ENCODE measurements at places on chromosomes 2 and 18.
A peak's percentile ranks its signal among the peaks of the same experiment; 100 is the strongest.

DNA sequence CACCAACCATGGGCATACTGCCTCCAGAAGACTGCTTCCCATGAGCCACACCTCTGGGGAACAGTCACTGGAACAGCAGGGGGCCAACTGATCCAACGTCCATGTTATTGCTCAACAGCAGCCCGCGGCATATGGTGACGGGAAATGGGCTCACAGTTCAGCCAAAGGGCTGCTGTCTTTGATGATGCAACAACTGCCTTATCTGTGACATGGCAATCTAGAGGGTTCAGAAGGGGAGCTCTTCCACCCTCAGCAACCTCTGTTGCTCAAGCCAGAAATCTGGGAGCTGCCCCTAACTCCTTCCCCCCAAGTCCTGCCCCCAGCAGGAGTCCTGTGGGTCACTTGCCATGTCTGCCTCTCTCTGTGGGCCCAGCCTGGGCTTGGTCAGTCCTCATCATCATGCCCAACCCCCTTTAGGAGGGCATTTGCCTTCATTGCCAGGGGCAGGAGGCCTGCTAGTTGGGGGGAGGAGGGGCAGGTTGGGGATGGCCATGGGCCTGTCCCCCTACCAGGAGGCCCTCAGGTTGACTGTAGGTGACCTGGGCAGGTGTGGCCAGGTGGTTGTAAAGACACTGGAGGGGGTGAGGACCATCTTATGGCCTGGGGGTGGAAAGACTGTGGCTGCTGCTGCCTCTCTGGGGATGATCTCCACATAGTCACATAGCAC lies 212.9 kb downstream of the CYP26B1 start:
- H3K27me3 ChIP-seq = no peaks in the 10 kb centered on the region
- no peaks in the 10 kb centered on the region for H3K36me3 ChIP-seq
- DNase-seq = no peak
- no peaks in the 10 kb centered on the region for H3K4me1 ChIP-seq

- H3K27ac ChIP-seq = no peak overlapping the region
- DNase-seq = peak; percentile 77
- no peaks in the 10 kb centered on the region for H3K4me1 ChIP-seq
- H3K27me3 ChIP-seq = no peaks in the 10 kb centered on the region
Measured at GRCh38 chr18:11937874-11938478, 29.9 kb upstream of the MPPE1 start.

- peaks cover 58% of the 10 kb centered on the region for H3K4me1 ChIP-seq
- H3K27ac ChIP-seq = peak overlapping the region; percentile 78
- no peaks in the 10 kb centered on the region for H3K36me3 ChIP-seq
Measured at GRCh38 chr2:207282916-207283315, 117.2 kb upstream of the KLF7 start.

- peaks cover 12% of the 10 kb centered on the region for H3K27me3 ChIP-seq
- no peak overlapping the region for H3K4me3 ChIP-seq
- DNase-seq = no peak
- no peaks in the 10 kb centered on the region for H3K36me3 ChIP-seq
- H3K4me1 ChIP-seq = no peaks in the 10 kb centered on the region
Measured at GRCh38 chr18:22839340-22839821, 93.7 kb upstream of the RBBP8 start.

DNA sequence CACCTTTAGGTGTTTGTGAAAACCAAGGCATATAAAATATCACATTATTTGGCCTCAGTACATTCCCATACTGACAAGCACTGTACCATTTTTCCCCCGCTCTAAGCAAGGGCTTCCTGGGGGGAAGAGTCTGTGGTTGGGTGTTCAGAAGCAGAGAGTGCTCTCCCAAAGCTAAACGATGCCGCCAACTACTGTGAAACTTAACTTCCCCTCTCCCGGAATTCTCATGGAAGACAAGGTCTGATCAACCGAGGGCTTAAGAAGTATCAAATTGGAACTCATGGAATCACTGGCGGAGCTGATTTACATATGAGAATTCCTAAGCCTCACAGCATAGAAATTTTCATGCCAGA lies 433 bp upstream of the MFF start:
- no peaks in the 10 kb centered on the region for H3K27me3 ChIP-seq
- H3K4me3 ChIP-seq = peak overlapping the region; percentile 92
- peaks cover 27% of the 10 kb centered on the region for H3K36me3 ChIP-seq
- peak; percentile 34 for DNase-seq

- H3K36me3 ChIP-seq = no peaks in the 10 kb centered on the region
- peaks cover 10% of the 10 kb centered on the region for H3K27me3 ChIP-seq
- no peak overlapping the region for H3K27ac ChIP-seq
- H3K4me3 ChIP-seq = no peak overlapping the region
- no peak for DNase-seq
Measured at GRCh38 chr2:26430826-26431225, 29.1 kb downstream of the DRC1 start.

- no peak for DNase-seq
- no peaks in the 10 kb centered on the region for H3K4me1 ChIP-seq
- no peak overlapping the region for H3K4me3 ChIP-seq
- H3K27ac ChIP-seq = no peak overlapping the region
Measured at GRCh38 chr2:98422449-98422848, 22.2 kb upstream of the INPP4A start.

DNA sequence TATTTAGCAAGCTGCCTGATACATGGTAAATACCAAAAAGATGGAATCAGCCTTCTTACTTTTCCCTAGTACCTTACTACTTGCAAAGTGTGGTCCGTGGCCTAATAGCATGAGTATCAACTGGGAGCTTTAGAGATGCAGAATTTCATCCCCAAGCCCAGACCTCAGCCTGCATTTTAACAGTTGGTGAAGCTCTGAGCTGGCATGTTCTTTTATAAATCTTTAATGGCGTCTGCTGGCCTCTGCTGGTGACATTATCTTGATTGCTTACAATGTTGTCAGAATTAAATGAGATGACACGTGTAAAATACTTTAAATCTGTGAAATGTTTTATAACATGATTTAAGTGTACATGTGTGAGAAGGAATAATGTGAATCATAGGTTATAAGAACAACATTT lies 115.1 kb upstream of the NOSTRIN start:
- H3K27ac ChIP-seq = no peak overlapping the region
- peaks cover 14% of the 10 kb centered on the region for H3K4me1 ChIP-seq
- peaks cover 21% of the 10 kb centered on the region for H3K36me3 ChIP-seq
- H3K27me3 ChIP-seq = no peaks in the 10 kb centered on the region
- H3K4me3 ChIP-seq = no peak overlapping the region

DNA sequence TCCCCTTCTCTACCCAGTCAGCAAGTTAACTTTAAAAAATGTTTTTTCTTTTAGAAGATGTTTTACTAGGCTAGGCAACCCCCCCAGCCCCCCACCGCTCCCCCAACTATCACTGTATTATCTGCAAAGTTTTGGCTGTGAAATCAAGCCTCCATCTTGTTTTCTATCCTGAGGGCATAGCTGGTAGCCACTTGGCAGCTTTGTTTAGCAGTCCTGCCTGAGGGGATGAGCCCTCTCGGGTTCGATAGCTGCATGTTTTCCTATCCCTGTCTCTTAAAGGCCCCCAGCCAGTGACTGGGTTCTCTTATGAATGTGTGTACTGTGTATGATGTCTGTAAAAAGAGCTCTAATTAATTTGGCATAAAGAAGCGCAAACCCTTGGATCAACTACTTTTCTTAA lies 43.4 kb downstream of the MRO start:
- H3K4me1 ChIP-seq = no peaks in the 10 kb centered on the region
- no peak overlapping the region for H3K4me3 ChIP-seq
- H3K27me3 ChIP-seq = peaks cover 23% of the 10 kb centered on the region
- H3K27ac ChIP-seq = no peak overlapping the region

- H3K4me1 ChIP-seq = peaks cover 81% of the 10 kb centered on the region
- peaks cover 43% of the 10 kb centered on the region for H3K36me3 ChIP-seq
- peak overlapping the region; percentile 92 for H3K27ac ChIP-seq
- no peak for DNase-seq
- H3K27me3 ChIP-seq = no peaks in the 10 kb centered on the region
Measured at GRCh38 chr18:77056344-77057005, 76.1 kb downstream of the MBP start.

DNA sequence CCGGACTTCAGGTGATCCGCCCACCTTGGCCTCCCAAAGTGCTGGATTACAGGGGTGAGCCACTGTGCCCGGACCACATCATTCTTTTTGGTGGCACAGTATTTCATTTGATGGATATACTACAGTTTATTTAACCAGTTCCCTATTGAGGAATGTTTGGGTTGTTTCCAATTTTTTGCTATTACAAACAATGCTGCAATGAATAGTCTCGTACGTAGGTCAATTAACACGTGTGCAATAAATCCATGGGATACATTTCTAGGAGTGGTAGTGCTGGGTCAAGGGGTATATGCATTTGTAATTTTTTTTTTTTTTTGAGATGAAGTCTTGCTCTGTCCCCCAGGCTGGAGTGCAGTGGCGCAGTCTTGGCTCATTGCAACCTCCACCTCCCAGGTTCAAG lies 28.4 kb upstream of the XPO1 start:
- no peak for DNase-seq
- H3K36me3 ChIP-seq = no peaks in the 10 kb centered on the region
- H3K4me1 ChIP-seq = no peaks in the 10 kb centered on the region
- H3K4me3 ChIP-seq = no peak overlapping the region
- H3K27ac ChIP-seq = no peak overlapping the region
- no peaks in the 10 kb centered on the region for H3K27me3 ChIP-seq
